Skeletal muscle cell (primary cell): ENCODE measurements at places on chromosomes 5 and 9.
A peak's percentile ranks its signal among the peaks of the same experiment; 100 is the strongest.

GRCh38 chr9:35994959-35995358, 37.0 kb upstream of the OR2S2 start:
- no peak for DNase-seq

- no peak for DNase-seq
Measured at GRCh38 chr9:37972351-37972848, 68.5 kb upstream of the SLC25A51 start.

GRCh38 chr9:87422999-87423398, 74.7 kb upstream of the DAPK1 start:
- DNase-seq = no peak

GRCh38 chr5:52449516-52449915, 338.2 kb upstream of the ITGA1 start:
- no peak for DNase-seq

GRCh38 chr5:110099572-110099971, 409.8 kb downstream of the MAN2A1 start:
- no peak for DNase-seq

DNA sequence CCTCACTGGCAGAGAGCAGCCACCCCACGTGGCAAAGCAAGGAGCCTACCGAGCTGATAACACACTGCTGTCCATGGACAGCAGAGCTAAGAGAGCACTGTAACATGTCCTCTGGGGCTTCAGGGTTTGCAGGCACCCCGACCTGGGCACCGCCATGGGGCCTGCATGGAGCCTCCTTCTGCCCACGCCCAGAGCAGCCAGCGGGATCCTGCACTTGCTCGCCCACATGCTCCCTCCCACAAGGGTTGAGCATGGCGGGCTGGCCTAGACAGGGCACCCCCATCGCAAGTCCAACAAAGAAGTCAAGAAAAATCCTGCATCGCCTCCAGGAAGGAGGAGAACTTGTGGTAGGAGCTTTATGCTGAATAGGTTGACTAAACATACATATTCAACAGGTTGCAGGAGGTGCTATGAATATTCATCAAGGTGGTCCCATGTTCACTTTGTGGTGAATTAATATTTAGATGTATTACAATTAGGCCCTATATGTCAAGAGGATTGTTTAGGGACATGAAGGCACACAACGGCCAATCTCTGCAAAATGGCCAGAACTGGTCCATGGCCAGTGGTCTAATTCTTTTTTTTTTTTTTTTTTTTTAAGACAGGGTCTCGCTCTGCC, 3.8 kb upstream of the MIGA2 start:
- DNase-seq = no peak

GRCh38 chr5:146179696-146180095, 2.8 kb downstream of the LARS1 start:
- DNase-seq = no peak

GRCh38 chr9:95202076-95202681, 115.3 kb downstream of the FANCC start:
- no peak for DNase-seq

GRCh38 chr9:131661568-131662288, 78.1 kb downstream of the RAPGEF1 start:
- DNase-seq = no peak

- DNase-seq = peak; percentile 73
Measured at GRCh38 chr9:109098171-109098959, 21.4 kb downstream of the TMEM245 start.

GRCh38 chr5:159048298-159048697, 51.4 kb downstream of the EBF1 start:
- DNase-seq = no peak

- DNase-seq = peak; percentile 48
Measured at GRCh38 chr9:99485459-99485858, 263.4 kb downstream of the SEC61B start.

GRCh38 chr9:71692337-71692736, 76.0 kb downstream of the CEMIP2 start:
- peak; percentile 32 for DNase-seq

- DNase-seq = no peak
Measured at GRCh38 chr5:170917113-170917512, 55.3 kb downstream of the RANBP17 start.

DNA sequence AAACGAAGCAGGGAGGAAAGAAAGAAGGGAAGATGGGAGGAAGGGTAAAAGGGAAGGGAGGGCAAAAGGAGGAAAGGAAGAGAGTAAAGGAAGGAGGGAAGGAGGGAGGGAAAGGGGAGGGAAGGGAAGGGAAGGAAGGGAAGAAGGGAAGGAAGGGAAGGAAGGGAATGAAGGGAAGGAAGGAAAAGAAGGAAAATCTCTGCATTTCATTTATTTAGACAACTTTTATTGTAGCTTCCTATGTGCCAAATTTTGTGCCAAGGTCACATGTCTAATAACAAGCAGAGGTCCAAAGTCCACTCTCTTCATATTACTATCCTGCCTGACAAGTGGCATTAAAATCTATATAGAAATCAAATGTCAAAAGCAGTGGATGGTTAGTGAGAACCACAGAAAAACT, 2.6 kb upstream of the OR13C3 start:
- no peak for DNase-seq

DNA sequence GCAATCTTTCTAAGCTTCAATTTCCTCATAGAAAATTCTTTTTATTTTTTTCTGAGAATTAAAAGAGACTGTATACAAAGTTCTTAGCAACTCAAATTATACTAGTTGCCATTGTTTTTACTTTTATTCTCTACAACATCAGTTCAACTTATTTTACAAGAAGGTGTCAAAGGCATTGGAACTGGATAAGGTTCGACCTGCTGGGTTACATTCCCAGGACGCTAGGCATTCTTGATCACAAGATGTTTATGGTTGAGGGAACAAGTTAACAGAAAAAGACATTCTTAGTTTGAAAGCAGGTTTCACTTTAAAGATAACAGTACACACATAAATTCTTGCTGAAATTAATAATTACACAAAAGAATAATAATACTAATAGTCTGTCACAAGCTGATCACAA, 163.5 kb upstream of the SNX2 start:
- no peak for DNase-seq
